Right lobe of liver (tissue), 6 donors: ENCODE measurements at places on chromosomes 16 and 17.

DNA sequence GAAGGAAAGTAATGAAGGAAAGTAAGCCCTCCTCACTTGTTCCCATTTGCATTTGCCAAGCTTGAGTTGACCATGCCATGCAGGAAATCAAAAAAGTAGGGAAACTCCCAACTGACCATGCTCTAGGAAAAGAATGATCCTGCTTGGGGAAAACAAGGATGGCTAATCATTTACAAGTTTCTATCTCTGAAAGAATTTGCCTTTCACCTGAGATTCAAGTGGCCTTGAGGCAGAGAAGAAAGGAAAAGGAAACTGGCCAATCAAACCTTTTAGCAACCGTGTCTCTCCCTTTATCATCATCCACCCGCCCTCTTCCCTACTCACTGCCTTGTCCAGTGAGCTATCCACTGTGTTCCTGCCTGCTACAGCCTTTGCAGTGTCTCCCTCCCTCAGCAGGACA is 757.2 kb upstream of the SOX9 start:
- no peak for DNase-seq
- H3K4me1 ChIP-seq, result no peaks in the 10 kb centered on the region
- H3K4me3 ChIP-seq, result no peak overlapping the region
- H3K27ac ChIP-seq, result no peak overlapping the region
- H3K36me3 ChIP-seq, result no peaks in the 10 kb centered on the region

DNA sequence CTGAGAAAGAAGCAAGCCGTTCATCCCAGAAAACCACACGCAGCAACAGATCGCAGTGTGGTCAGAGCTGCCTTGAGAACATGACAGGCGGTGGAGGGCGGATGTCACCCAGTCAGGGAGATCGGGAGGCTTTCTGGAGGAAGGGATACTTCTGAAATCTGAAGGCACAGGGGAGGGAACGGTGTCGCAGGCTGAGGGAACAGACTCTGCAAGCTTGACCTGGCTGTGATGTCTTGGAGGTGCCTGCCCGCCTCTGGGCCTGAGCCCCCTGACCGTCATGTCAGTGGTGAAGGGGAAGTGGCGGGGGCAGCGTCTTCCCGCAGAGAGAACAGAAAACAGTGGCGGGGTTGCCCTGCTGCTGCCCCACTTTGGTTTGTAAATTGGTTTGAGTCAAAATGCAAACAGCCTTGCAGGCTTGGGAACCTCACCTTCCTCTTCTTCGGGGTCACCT is 8.1 kb upstream of the ATP2A3 start:
- peak; percentile 51 for DNase-seq
- H3K4me1 ChIP-seq, result no peaks in the 10 kb centered on the region
- no peak overlapping the region for H3K4me3 ChIP-seq
- H3K27ac ChIP-seq, result no peak overlapping the region
- H3K27me3 ChIP-seq, result no peaks in the 10 kb centered on the region

DNA sequence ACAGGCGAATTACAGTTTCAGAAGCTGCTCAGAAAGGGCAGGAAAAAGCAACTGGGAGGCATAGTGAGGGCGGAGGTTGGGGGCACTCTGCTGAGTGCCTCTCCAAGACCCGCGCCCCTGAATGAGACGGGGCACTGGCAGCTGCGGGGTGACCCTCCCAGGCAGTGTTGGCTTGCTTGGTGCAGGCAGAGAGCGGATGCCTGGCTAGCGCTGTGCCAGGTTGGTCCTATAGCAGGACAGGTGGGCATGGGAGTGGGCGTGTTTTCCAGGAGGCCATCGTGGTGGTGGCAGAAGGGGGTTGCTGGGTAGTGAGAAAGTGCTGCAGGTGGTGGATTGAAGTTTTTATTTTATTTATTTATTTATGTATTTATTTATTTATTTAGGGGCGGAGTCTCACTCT is 16.0 kb upstream of the SBK1 start:
- no peak overlapping the region for H3K27ac ChIP-seq
- no peak overlapping the region for H3K4me3 ChIP-seq
- H3K36me3 ChIP-seq, result no peaks in the 10 kb centered on the region
- no peaks in the 10 kb centered on the region for H3K4me1 ChIP-seq
- DNase-seq, result no peak
- H3K27me3 ChIP-seq, result no peaks in the 10 kb centered on the region

DNA sequence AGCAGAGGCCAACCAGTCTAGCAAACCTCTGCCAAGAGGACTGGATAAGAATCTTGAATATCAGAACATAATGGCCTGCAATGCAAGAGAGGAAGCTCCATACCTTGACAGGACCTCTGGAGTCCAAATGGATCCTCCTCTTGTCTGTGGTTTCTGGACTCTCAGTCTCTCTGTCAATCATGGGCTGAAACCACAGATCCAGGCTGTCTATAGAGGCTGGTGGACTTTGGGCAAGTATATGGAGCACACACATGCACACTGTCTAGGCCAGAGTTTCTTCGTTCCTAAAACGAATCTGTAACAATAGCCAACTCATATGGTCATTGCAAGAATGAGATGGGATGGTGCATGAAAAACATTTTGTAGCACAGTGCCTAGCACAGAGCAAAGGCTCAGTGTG is 37.7 kb downstream of the NLRC5 start:
- no peak overlapping the region for H3K27ac ChIP-seq
- H3K36me3 ChIP-seq, result no peaks in the 10 kb centered on the region
- H3K4me1 ChIP-seq, result no peaks in the 10 kb centered on the region

GRCh38 chr16:49936791-49937190 is 80.9 kb upstream of the ZNF423 start:
- no peaks in the 10 kb centered on the region for H3K27me3 ChIP-seq
- no peak for DNase-seq
- H3K4me3 ChIP-seq, result no peak overlapping the region
- no peak overlapping the region for H3K27ac ChIP-seq
- no peaks in the 10 kb centered on the region for H3K36me3 ChIP-seq
- H3K4me1 ChIP-seq, result no peaks in the 10 kb centered on the region

GRCh38 chr16:53755026-53755910 is 51.3 kb downstream of the FTO start:
- DNase-seq, result no peak
- H3K27me3 ChIP-seq, result no peaks in the 10 kb centered on the region
- H3K36me3 ChIP-seq, result no peaks in the 10 kb centered on the region
- H3K27ac ChIP-seq, result no peak overlapping the region
- H3K4me1 ChIP-seq, result peaks cover 8% of the 10 kb centered on the region

GRCh38 chr17:51499897-51500296 is 239.6 kb downstream of the UTP18 start:
- H3K27ac ChIP-seq, result no peak overlapping the region
- H3K4me3 ChIP-seq, result no peak overlapping the region
- no peaks in the 10 kb centered on the region for H3K36me3 ChIP-seq
- no peak for DNase-seq

GRCh38 chr17:60749050-60749449 is 71.4 kb downstream of the BCAS3 start:
- no peaks in the 10 kb centered on the region for H3K4me1 ChIP-seq
- no peaks in the 10 kb centered on the region for H3K27me3 ChIP-seq
- H3K27ac ChIP-seq, result no peak overlapping the region
- no peak for DNase-seq
- H3K4me3 ChIP-seq, result no peak overlapping the region

DNA sequence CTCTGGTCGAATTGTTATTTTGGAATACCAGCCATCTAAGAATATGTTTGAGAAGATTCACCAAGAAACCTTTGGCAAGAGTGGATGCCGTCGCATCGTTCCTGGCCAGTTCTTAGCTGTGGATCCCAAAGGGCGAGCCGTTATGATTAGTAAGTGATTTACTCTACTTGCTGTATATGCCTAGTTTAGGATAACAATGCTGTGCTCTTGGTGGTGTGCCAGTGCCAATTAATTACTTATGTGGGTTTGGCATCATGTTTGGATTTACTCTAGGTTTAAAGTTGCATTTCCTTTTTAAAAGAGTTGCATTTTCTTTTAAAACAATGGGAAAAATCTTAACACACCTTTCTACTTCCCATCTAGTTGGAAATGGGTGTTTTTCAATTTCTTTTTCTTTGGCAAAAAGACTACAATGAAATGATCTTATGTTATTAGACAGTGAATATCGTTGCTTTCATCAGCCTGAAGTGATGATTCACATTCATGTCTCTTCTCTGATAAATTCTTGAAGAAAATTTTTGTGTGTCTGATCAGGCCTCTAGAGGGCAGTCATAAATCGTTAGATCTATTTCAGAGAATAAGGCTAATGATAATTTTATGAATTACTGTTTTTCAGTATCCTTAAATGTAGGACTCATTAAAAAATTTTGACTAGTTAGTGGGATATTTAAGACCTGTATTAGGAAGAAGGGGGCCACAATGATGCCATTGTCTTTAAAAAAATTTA is 5.6 kb downstream of the SF3B3 start:
- H3K27ac ChIP-seq, result no peak overlapping the region
- H3K4me1 ChIP-seq, result no peaks in the 10 kb centered on the region

DNA sequence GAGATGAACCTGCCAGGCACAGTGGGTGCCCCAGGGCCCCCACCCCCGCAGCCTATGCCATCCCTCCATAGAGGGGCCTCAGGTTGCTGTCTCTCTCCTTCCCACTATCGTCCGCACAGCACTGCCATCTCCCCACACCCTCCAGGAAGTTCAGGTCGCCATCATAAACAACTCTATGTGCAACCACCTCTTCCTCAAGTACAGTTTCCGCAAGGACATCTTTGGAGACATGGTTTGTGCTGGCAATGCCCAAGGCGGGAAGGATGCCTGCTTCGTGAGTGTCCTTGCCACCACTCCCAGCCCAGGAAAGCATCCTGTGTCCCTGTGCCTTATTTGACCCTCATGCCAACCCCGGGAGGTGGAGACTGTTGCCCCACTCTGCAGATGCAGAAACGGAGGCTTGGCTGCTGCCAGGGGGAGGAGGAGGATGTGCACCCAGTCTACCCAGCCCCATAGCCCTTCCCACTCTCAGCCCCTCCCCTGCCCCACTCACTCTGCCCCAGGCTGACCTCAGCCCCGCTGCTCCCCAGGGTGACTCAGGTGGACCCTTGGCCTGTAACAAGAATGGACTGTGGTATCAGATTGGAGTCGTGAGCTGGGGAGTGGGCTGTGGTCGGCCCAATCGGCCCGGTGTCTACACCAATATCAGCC is 3.9 kb downstream of the PRSS21 start:
- DNase-seq, result no peak
- H3K4me3 ChIP-seq, result no peak overlapping the region
- no peak overlapping the region for H3K27ac ChIP-seq
- H3K4me1 ChIP-seq, result no peaks in the 10 kb centered on the region

DNA sequence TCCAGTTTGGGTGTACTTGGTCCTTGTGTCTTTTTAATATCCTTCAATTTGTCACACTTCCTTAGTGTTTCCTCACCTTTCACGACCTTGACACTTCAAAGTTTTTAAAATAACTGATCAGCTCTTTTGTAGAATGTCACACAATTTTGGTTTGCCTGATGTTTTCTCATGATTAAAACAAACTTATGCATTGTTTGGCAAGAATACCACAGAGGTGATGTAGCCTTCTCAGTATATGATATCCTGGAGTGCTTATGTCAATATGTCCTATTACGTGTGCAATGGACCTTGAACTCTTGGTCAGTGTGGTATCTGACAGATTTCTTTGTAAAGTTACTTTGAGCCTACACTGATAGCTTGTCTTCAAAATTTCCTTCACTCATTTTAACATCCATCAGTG is 297.4 kb downstream of the CNTNAP4 start:
- no peaks in the 10 kb centered on the region for H3K36me3 ChIP-seq
- no peak overlapping the region for H3K4me3 ChIP-seq
- no peak overlapping the region for H3K27ac ChIP-seq
- no peaks in the 10 kb centered on the region for H3K4me1 ChIP-seq
- H3K27me3 ChIP-seq, result no peaks in the 10 kb centered on the region
- DNase-seq, result no peak

DNA sequence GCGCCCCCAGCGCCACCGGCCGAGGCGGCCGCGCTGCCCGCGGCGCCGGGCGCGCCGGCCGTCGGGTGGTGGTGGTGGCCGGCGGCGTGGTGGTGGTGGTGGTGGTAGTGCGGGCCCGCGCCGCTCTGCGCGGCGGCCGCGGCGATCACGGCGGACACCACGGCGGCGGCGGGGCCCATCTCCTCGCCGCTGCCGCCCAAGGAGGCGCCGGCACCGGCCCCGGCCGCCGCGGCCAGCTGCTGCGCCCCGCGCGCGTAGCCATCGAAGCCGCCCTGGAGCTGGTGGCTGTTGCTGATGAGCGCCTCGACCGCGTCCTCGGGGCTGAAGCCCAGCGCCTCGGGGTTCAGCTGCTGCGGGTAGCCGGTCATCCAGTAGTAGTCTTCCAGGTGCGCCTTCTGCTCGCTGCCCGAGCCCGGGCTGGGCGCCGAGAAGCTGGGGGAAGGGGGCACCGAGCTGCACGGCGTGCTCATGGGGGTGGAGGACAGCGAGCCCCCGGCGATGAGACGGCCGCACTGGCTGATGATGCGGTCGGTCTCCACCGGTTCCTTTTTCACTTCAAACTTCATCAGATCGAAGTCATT is 1.2 kb downstream of the MAF start:
- no peaks in the 10 kb centered on the region for H3K36me3 ChIP-seq
- peak; percentile 52 for DNase-seq

DNA sequence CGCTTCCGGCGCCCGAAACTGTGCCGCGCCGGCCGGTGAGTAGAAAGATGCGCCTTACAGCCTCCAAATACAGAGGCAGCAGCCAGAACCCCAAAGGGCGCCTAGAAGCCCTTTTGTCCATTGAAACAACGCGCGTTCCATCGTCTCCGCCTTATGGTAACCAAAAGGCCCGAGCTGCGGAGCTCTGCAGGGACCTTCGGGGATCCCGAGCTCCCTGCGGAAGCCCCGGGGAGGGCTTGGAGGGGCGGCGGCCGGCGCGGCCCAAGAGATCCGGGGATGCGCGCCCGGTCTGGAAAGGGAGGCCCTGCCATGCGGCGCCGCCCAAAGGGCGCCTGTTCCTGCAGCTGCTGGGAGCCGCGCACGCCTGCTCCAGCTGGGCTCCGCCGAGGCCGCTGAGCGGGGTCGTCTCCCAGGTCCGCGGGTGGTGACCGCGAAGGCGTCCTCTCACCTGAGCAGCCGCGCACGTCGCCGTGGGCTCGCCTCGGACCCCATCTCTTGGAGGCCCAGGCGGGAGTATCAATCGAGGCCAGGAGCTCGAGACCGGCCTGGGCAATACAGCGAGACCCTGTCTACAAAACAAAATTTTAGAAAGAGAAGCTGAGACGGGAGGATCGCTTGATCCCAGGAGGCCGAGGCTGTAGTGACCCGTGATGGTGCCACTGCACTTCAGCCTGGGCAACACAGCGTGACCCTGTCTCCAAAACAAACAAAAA is 742 bp upstream of the FBXO31 start:
- no peaks in the 10 kb centered on the region for H3K36me3 ChIP-seq
- H3K27ac ChIP-seq, result peak overlapping the region; percentile 68
- peak overlapping the region; percentile 85 for H3K4me3 ChIP-seq
- no peaks in the 10 kb centered on the region for H3K4me1 ChIP-seq
- DNase-seq, result peak; percentile 74

DNA sequence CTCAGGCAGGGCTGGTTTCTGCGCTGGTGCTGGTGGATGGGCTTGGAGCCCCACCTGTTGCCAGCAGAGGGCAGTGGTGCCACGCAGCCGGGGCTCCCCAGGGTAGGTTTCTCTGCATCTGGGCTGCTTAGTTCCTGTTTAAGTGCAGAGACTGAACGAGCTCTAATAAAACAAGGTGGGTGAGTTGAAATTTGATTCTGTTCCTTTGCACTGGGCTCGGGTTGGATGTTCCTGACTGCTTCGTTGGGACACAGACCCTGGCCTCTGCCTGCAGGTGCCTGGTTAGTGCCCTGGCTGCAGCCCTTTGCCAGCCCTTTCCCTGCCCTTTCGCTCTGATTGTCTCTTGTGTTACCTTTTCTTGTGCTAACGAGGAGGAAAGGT is 30.0 kb downstream of the TBCD start:
- H3K27ac ChIP-seq, result no peak overlapping the region
- no peak overlapping the region for H3K4me3 ChIP-seq
- H3K27me3 ChIP-seq, result no peaks in the 10 kb centered on the region
- peak; percentile 81 for DNase-seq
- H3K36me3 ChIP-seq, result no peaks in the 10 kb centered on the region
